Thoracic aorta endothelial cell (primary cell): ENCODE measurements at places on chromosomes 7 and 10. TPM values are rescaled to one million over a fixed set of nuclear protein-coding genes. Genes with fewer than 3 reads are reported as not detected.

FAM25A gene
- not detected in 2 replicates for total RNA-seq

FFAR4 gene
- not detected in 2 replicates for total RNA-seq

TUBAL3 gene
- 0.57 and 0.66 TPM in 2 replicates for total RNA-seq

DIP2C gene
- total RNA-seq = 5.7 and 8.3 TPM in 2 replicates

MAT1A gene
- total RNA-seq = not detected in 2 replicates

ZNF853 gene
- 0.13 and 0.14 TPM in 2 replicates for total RNA-seq

STOX1 gene
- under 0.01 and 0.14 TPM in 2 replicates for total RNA-seq

WNT8B gene
- not detected in 2 replicates for total RNA-seq

CFTR gene
- not detected in 2 replicates for total RNA-seq

HHEX gene
- total RNA-seq = 78.8 and 89.9 TPM in 2 replicates

CACNB2 gene
- 0.07 TPM in 1 of 2 replicates, not detected in the other for total RNA-seq

POU6F2 gene
- total RNA-seq = not detected in 2 replicates

C10orf67 gene
- not detected in 2 replicates for total RNA-seq

LHFPL3 gene
- total RNA-seq = not detected in 2 replicates

AP4M1 gene
- total RNA-seq = 14.5 and 18.9 TPM in 2 replicates

ELAPOR2 gene
- 13.7 and 26.2 TPM in 2 replicates for total RNA-seq

ETV1 gene
- 8.8 and 15.2 TPM in 2 replicates for total RNA-seq

UNCX gene
- total RNA-seq = not detected in 2 replicates

POLR3A gene
- 29.4 and 30.2 TPM in 2 replicates for total RNA-seq

WDR86 gene
- total RNA-seq = not detected in 2 replicates

SKAP2 gene
- 17.3 and 30.6 TPM in 2 replicates for total RNA-seq

PRSS37 gene
- not detected in 2 replicates for total RNA-seq

NPFFR1 gene
- total RNA-seq = not detected in 2 replicates

KAZALD1 gene
- 2.4 and 2.9 TPM in 2 replicates for total RNA-seq

PRR15 gene
- total RNA-seq = 0.22 and 2.0 TPM in 2 replicates

DGKI gene
- total RNA-seq = 0.29 and 0.53 TPM in 2 replicates

NEURL1 gene
- total RNA-seq = under 0.01 and 0.43 TPM in 2 replicates

FGFR2 gene
- total RNA-seq = 0.27 and 0.36 TPM in 2 replicates

PTPN12 gene
- total RNA-seq = 120 and 134 TPM in 2 replicates

PLPP4 gene
- 4.7 and 8.0 TPM in 2 replicates for total RNA-seq

LARP4B gene
- 73.9 and 79.7 TPM in 2 replicates for total RNA-seq

PNLIP gene
- total RNA-seq = not detected in 2 replicates

FAM241B gene
- 0.13 TPM in 1 of 2 replicates, not detected in the other for total RNA-seq

COX19 gene
- total RNA-seq = 10.7 and 11.8 TPM in 2 replicates

RTKN2 gene
- total RNA-seq = 0.80 and 7.5 TPM in 2 replicates

ERVW-1 gene
- not detected in 2 replicates for total RNA-seq

MRPS16 gene
- total RNA-seq = 75.1 and 95.6 TPM in 2 replicates

AGBL3 gene
- 2.0 and 2.9 TPM in 2 replicates for total RNA-seq

EGR2 gene
- total RNA-seq = 0.13 and 0.22 TPM in 2 replicates

OR9A2 gene
- total RNA-seq = 0.27 TPM in 1 of 2 replicates, not detected in the other

FERD3L gene
- total RNA-seq = not detected in 2 replicates

VENTX gene
- total RNA-seq = not detected in 2 replicates

EXOC6 gene
- 109 and 189 TPM in 2 replicates for total RNA-seq

MYL7 gene
- not detected in 2 replicates for total RNA-seq

TCAF2 gene
- 14.5 and 31.0 TPM in 2 replicates for total RNA-seq

MMD2 gene
- not detected in 2 replicates for total RNA-seq

RPS24 gene
- 2,760 and 3,175 TPM in 2 replicates for total RNA-seq

SRRM3 gene
- total RNA-seq = 0.80 and 0.86 TPM in 2 replicates

LRRTM3 gene
- total RNA-seq = not detected in 2 replicates

DKK1 gene
- total RNA-seq = 196 and 220 TPM in 2 replicates

SFTPA2 gene
- not detected in 2 replicates for total RNA-seq

ABHD11 gene
- total RNA-seq = 7.4 and 10.1 TPM in 2 replicates

SLC18A3 gene
- total RNA-seq = not detected in 2 replicates

STEAP1B gene
- total RNA-seq = 67.3 and 112 TPM in 2 replicates
